CD4-positive, alpha-beta T cell treated with Interleukin-10 for 1 hour (primary cell): ENCODE measurements at places on chromosomes 7 and 10.

DNA sequence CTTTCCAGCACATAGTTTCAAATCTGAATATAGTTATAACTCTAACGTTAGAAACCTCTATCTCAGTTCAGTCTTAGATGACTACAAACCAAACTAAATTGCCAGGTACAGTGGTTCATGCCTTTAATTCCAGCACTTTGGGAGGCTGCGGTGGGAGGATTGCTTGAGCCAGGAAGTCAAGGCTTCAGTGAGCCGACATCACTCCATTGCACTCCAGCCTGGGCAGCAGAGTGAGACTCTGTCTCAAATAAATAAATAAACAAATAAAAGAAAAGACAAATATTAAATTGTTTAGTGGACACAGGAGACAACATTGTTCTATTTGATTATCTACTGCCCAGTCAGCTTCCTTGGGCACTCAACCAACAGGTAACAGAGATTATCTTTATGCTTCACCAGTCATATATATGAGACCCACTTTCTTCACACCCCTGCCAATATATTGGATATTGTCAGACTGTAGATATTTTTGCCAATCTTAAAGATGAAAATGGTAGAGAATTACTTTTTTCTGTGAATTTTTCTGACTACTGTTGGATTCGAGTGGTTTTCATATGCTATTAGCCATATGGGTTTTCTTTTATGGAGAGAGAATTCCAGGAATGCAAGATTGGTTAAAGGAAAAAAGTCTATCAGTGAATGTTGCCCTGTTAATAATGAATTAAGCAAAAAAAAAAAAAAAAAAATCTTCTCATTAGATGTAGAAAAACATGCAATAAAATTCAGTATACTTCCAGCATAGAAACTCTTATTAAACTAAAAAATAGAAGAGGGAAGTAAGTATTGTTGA is 16.0 kb downstream of the HDAC9 start:
- no peak for DNase-seq

DNA sequence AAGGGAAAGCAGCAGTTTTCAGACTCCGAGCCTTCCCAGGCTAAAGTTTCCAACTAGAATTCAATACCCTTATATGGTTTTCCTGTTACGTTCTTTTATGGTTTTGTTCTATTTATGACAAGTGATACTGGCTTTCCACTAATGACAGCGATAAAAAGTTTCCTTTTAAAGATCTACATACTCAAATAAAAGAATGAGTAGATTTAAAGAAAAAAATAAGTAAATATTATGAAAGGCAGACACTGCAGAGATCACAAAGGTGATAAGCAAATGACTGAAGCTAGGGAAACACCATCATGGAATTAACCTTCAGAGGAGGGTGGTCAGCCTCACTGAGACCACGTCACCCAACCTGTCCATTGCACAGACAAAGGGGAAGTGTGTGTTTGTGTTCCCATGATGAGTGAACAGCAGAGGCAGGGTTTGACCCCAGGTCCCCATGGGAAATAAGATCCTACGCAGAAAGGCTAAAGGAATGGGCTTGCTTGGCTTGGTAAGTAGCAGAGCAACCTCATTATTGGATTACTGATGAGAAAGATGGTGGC is 4.0 kb downstream of the VSIR start:
- peak; percentile 53 for DNase-seq

GRCh38 chr7:157028199-157028903 is 17.9 kb upstream of the MNX1 start:
- DNase-seq: no peak

DNA sequence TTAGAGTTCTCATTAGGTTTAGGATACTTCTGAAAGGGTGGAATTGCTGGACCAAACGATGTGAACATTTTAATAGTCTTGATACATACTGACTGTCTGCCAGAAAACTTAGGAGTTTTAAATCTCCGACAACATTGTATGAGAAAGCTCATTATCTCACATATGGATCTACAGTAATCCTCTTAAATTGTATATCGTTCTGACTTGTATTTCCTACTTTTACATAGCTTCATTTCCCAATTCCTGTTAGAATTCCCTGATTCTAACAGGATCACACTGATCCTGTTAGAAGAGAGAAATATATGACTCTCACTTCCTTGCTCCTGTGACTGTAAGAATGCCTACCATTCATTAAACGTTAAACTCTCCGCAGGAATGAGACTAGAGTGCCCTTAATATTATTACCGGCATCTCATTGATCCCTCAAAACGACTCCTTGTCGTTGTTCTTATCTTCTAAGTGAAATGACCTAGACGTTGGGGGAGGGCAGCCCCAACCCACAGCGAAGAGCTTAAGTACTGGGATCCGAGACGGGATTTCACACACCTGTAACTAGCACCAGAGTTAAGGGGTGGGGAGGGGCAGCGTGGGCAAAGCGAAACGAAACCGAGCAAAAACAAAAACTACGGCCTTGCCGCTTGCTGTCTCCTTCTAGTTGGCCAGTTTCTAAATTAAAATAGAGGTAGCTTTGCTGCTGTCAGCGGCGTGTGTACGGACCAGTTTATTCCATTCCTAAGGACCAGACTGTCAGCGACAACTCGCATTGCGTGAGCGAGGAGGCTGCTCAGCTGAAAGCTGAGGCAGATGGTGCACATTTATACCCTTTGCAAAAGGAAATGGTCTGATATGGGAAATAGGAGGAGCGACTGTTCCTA is 678 bp upstream of the TMEM106B start:
- DNase-seq: no peak

- no peak for DNase-seq
Measured at GRCh38 chr7:1691601-1692514, 21.8 kb downstream of the ELFN1 start.

GRCh38 chr10:666237-667012 is 23.0 kb downstream of the DIP2C start:
- DNase-seq: no peak

DNA sequence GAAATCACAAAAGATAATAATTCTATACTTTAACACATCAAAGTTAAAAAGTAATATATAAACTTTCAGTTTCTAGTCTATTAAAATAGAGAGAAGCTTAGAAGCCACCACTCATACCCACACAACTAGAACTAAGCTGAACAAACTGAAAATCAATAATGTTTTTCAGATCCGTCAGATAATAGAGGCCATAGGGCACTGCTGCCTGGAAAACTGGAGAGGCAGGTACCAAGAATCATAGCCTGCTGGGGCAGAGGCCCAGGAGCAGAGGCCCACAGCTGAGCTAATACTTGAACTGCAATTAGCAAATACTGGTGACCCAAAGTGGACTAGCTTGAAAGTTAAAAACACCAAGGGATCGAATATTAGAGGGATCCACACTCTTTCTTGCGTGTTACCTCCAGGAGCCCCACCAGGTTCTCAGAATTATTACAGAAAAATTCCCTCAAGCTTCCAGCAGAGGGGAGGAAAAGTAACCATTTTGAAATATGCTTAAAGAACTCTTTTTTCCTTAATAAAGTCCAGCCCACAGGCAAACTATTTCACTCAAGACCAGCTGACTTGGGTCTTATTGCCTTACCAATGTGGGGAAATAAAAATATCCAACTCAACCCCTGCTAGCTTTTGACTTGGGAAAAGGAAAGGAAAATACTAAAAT is 774.1 kb upstream of the IGFBP3 start:
- no peak for DNase-seq

GRCh38 chr10:33808475-33808874 is 474.0 kb upstream of the NRP1 start:
- DNase-seq: no peak

DNA sequence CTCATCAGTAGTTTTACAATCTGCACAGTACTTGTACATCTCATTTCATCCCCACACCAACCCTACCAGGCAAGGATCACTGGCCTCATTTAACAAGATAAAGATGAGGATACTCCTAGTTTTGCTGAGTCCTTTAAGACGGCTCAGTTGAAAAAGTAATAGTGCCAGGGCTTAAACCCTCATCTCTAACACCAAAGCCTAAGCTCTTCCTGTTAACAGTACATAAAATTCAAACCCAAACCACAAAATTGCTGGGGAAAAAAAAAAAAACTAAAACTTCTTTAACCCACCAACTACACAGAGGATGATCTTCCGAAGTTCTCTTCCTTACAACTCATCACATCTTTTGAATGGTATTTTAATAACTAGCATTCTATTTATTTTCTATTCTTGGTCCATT is 1.3 kb downstream of the SAR1A start:
- DNase-seq: peak; percentile 57

GRCh38 chr7:140314573-140315480 is 83.5 kb downstream of the SLC37A3 start:
- no peak for DNase-seq

DNA sequence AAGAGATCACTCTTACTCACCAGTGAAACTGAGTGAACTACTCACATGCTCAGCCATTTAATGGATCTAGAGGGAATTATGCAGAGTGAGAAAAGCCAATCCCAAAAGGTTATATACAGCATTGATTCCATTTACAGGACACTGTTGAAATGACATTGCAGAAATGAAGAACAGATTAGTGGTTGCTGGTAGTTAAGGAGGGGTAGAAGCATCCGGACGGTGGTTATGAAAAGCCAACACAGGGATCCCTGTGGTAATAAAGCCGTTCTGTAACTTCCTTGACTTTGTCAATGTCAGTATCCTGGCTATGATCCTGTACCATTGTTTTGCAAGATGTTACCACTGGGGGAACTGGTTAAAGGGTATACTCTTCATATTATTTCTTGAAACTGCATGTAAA is 253.4 kb downstream of the USP6NL start:
- no peak for DNase-seq

- DNase-seq: no peak
Measured at GRCh38 chr7:137146552-137147337, 196.8 kb downstream of the PTN start.

DNA sequence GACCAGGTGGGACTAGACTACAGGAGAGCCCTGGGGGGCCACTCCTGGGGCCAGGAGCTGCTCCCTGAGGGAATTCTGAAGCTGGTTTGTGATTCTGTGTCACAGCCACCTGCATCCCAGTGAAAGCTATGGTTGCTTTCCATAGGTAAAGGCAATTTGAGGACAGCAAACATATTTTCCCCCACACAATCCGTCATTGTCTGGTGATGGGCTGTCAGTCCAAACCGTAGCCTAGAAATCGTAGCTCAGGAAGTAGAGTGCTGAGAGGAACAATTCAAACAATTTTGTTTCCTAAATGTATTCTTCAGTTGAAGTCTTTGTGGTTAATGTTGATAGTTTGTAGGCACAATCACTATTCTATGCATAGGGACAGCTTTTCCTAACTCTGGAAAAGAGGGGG is 106.0 kb upstream of the INSYN2A start:
- DNase-seq: no peak

GRCh38 chr10:5540891-5541290 is 16.1 kb downstream of the CALML3 start:
- no peak for DNase-seq

DNA sequence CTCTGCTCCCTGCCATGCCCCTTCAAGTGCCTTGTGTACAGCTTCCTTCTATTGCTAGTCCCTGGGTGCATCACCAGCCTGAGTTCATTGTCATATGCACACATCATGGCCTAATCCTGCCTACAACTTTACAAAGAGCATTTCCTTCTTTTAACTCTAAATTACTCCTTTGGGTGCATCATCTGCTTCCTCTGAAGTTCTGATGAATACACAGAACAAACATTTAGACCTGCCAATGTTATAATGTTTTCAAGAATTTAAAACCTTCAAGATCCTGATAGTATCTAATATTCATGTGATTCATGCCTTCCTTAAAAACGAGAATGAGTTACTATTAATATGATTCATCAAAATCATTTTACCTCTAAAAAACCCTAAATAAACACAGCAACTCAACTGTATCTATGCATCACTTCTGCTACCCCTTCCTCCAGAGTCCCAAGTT is 357.1 kb downstream of the MAGI2 start:
- no peak for DNase-seq

DNA sequence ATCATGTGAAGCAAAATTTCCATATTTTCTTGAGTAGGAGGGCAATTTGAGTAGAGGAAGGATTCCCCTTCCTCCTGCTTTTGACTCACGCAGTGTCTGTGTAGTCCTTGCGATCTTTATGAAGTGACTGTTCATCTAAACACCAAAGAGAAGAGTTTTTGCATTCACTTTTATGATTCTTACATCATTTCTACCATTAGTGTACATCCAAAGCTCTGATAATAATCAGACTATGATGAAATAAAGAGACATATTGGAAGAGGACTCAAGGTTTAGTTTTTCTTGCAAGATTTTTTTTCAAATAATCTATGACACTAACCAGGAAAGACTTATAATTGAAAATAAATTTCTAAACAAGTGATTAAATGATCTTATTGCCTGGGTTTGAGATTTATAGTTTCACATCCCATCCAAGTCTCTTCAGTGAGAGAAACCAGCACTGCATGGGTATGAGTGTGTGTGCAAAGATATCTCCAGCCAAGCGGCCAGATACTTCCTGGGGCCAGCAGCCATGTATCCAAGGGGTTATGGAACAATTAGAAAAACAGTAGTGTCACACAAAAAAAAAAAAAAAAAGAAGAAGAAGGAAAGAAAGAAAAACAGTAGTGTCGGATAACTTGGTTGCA is 2.0 kb upstream of the ACTA2 start:
- no peak for DNase-seq

- DNase-seq: no peak
Measured at GRCh38 chr10:33350041-33350440, 15.6 kb upstream of the NRP1 start.

GRCh38 chr7:142796501-142797390 is 26.0 kb downstream of the PRSS2 start:
- peak; percentile 40 for DNase-seq

DNA sequence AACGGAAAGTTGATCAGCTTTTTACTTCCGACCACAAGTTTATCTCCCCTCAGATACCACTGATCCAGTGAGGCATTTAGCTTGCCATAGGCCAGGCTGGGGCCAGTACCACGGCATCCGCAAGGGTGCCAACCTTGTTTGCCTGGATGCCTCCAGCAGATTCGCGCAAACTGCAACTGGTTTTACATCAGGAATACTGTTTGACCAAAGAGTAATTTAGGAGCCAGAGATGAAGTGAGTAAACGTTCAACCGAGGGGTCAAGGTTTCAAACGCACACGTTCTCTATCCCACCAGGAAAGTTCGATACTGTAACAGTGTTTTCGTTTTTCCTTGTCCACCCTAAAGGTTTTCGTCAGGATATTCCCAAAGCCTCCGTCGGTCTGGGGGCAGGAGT is 266 bp upstream of the MDFIC start:
- DNase-seq: peak; percentile 60
